ENCODE measurements at places on chromosomes 12 and 14.

- no peak for DNase-seq
Observed at GRCh38 chr12:125303337-125303736, 238.1 kb downstream of the AACS start.

DNA sequence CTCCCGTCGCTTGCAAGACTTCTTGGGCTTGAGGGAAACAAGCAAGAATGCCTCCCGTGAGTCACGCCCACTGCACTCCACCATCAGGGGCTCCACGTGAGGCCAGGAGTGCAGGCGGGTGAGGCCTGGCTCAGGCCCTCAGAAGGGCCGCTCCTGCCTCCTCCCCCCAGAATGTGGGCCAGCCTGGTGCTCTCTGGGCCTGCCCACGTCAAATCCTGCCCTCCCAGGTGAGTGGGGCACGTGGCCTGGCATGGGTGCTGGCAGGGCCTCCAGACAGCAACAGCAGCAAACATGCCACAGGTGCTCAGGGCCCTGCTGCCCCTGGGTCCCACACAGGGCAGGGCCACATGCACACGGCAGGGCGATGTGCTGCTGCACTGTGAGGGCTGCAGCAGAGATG lies 30.6 kb upstream of the BTBD6 start:
- DNase-seq: no peak

DNA sequence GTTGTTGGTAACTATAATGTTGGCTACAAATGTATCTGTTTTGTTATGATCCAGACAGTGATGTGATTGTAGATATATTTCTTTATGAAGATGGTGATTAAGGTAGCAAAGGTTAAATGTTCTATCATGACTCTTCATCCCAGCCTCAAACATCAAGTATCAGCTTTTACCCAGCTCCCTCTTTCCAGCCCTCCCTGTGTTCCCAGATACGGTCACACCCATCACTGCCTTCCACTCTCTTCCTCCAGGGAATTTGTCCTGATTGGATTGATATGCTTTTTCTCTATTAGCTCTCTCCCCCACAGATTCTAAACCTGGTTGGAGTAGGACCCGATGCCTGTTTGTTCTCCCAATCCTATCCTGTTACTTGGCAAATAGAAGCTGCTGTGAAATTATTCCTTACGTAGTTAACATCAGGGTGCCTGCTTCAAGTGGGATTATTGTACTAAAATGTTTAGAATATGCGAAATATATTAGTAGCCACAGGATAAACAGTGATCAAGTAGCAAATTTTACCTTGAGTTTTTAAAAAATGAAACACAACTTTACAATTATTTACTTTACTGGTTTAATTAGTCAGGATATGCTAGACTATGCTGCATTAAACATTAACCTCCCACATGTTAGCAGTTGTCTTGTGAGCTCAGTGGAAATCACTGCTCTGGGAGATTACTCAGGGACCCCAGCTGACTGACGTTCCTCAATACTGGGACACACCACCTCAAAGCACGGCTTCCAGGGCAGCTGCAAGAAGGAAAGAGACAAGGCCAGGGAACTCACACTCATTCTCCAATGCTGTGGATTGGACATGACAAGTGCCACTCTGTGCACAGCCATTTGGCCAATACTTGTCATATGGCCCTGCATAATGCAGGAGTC lies 165.3 kb downstream of the ALX1 start:
- no peak for DNase-seq

- no peak for DNase-seq
Observed at GRCh38 chr12:122064780-122065588, 13.6 kb upstream of the MLXIP start.

DNA sequence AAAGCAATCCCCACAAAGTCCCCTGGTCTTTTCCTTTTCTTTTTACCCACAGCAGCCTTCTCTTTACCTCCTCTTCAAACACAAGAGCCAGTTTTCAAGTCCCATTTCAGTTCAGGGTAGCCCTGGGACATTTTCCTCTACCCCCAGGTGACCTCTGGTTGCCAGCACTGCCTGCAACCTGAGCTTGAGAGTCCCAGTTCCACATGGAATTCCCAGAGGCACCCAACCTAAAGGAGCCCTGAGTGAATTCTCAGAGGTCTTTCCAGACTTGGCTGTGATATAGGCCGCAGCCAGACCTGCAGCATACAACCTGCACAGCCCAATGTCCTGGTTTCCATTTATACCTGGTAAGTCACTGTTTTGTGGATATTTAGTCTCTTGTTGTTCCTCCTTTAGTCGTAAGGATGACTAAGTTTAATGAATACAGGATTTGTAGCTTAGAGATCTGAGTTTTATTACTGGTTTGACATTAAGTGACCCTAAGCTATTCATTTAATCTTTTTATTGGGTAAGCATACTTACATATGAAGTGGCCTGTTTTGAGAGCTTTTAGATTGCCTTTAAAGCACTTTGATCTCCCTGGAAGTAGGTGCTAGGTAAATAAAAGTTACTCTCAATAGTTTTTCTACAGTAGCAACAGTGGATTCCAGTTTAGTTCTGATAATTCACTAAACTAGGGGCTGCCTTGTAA lies 159.8 kb downstream of the TGFB3 start:
- no peak for DNase-seq

GRCh38 chr12:130863298-130863697 lies 8.6 kb upstream of the RAN start:
- DNase-seq: no peak

DNA sequence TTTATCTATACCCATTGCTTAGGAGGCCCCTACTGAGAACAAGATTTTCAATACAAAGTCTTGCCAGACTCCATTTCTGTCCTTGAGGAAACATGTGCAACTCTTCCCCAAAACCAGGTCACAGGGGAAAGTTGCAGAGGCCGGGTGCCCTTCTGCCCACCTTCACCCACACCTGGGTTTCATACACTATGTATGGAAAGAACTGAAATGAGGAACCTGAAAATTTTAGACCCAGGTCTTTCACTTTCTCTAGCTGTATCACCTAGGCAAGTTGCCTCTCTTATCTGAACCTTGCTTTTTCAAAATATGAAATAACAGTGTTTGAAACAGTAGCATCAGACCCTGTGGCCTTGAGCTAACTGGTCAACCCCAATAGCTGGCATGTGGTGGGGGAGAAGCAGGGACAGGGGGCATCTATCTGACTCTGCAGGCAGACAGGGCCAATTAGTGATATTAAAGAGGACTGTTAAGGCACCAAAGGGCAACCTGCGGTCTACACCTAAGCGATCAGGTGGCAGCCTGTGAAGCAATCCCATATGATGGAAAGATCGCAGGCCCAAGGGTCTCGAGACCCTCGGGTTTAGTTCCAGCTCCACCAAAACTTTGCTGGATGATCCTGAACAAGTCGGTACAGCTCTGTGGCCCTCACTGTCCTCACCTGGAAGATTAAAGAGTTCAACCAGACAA lies 346.5 kb downstream of the BCL11B start:
- no peak for DNase-seq

DNA sequence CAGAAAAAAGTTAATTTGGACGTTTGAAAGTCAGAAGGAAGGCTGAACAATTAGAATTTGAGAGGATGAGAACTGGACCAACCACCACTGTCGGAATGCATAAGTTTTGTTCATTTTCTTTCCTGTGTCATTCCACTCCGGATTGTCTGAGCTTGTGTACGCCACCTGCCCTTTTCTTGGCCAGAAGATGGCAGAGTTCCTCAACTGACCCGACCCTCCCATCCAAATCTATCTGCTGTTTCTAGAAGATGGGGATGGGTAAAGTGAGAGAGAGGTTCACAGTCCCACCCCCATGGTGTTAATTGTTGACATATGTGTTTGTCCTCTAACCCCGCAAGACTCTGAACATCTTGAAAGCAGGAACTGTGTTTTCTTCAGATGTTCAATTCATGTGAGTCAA lies 388.0 kb downstream of the VRK1 start:
- no peak for DNase-seq

- no peak for DNase-seq
Observed at GRCh38 chr12:22325218-22325617, 9.3 kb downstream of the ST8SIA1 start.

- DNase-seq: no peak
Observed at GRCh38 chr14:100862277-100862676, 36.4 kb downstream of the MEG3 start.

- DNase-seq: no peak
Observed at GRCh38 chr12:106681210-106681609, 93.3 kb upstream of the RIC8B start.

- no peak for DNase-seq
Observed at GRCh38 chr14:21057803-21058675, at the start of gene RNASE8. TSS of gene RNASE8 (plus strand) at chr14:21057822. CDS start at chr14:21057893, 71 bp downstream.

- no peak for DNase-seq
Observed at GRCh38 chr14:41385797-41386196, 220.9 kb upstream of the LRFN5 start.

All from stimulated activated CD4-positive, alpha-beta T cell treated with anti-CD3 and anti-CD28 coated beads, Interleukin-15, amount 100 ng/mL, for 1 hour (primary cell).